Stimulated activated CD4-positive, alpha-beta T cell treated with anti-CD3 and anti-CD28 coated beads, Interleukin-12 subunit alpha, Interleukin-12 subunit beta, amount 100 ng/mL, for 4 hours (primary cell): ENCODE measurements at places on chromosomes 5 and 9.

GRCh38 chr9:1094749-1095148 is 44.6 kb downstream of the DMRT2 start:
- no peak for DNase-seq

GRCh38 chr5:149224282-149224681 is 47.4 kb upstream of the AFAP1L1 start:
- no peak for DNase-seq

DNA sequence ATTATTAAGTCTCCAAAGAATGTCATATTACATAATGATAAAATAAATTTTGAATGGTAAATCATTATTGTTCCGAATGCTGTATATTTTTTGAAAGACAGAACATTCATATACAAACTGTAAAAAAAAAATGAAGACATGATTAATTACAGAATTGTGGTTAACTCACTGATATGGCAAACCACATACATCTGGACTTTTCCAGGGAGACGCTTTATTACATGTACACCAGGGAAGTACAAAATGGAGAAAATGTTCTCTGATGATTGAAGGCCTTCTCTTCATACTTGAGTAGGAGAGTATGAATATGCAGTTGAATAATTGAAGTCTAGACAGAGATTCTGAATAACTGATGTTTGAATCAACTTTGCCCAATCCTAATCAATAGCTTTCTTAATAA is 1886.9 kb downstream of the EFNA5 start:
- no peak for DNase-seq

GRCh38 chr5:121572061-121572460 is 279.6 kb upstream of the FTMT start:
- no peak for DNase-seq

DNA sequence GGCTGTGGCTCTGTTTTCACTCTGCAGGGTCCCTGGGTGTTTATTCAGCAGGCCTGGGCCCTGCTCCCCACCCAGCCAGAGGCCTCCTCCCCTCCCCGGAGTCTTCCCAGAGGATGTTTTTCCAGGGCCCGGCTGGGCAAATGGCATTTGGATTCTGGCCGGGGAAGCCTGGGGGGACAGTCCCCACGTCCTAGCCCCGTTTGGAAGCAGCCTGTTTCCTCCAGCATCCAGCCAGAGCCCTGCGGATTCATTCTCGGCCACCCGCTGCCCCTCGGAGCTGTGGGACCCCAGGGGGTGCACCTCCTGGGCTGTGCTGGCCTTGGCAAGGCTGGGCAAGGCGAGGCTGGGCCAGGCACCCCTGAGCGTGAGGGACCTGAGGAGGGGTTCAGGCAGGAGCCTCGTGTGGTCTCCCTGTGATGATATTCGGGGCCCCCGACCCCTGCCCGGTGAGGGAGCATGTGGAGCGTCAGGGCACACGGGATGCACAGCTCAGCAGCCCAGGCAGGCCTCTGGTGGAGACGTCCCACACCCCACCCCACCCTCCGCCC is 48.8 kb upstream of the EGFL7 start:
- no peak for DNase-seq

DNA sequence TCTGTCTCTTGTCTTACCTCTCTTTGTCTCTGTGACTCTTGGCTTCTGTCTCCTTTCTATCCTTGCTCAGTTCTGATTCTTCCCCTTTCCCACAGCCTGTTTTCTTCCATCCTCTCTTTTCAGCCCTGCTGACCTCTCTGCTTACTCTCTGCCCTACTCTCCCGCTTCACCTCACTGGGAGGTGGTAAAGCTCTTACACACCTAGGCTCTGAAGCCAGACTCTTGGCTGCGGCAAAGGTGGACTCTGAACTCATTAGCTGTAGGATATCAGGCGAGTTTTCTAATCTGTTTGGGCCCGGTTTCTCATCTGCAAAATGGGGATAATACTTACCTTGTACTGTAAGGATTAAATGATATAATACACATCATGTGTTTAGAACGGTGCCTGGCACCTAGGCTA is 11.1 kb downstream of the PCDH1 start:
- no peak for DNase-seq

GRCh38 chr5:133618141-133618540 is 5.8 kb upstream of the FSTL4 start:
- no peak for DNase-seq

- DNase-seq = no peak
Measured at GRCh38 chr5:103918668-103919367, 356.2 kb upstream of the NUDT12 start.
